ENCODE measurements at places on chromosomes 16 and 17. TPM values are rescaled to one million over a fixed set of nuclear protein-coding genes. Genes with fewer than 3 reads are reported as not detected.

EPOP gene
- total RNA-seq, result 2.4 TPM

TEKT1 gene
- total RNA-seq, result not detected

CCL16 gene
- not detected for total RNA-seq

FDXR gene
- total RNA-seq, result 21.9 TPM

CDH3 gene
- 91.2 TPM for total RNA-seq

CA5A gene
- total RNA-seq, result not detected

NUPR1 gene
- not detected for total RNA-seq

PSMC3IP gene
- 23.8 TPM for total RNA-seq

KRTAP4-16 gene
- total RNA-seq, result not detected

C16orf89 gene
- not detected for total RNA-seq

HAP1 gene
- 0.14 TPM for total RNA-seq

CCDC144A gene
- 0.22 TPM for total RNA-seq

CPHXL gene
- total RNA-seq, result not detected

CHST5 gene
- total RNA-seq, result not detected

C17orf78 gene
- total RNA-seq, result not detected

HOXB5 gene
- 2.8 TPM for total RNA-seq

DHRS7C gene
- total RNA-seq, result not detected

TBC1D3I gene
- not detected for total RNA-seq

NLK gene
- total RNA-seq, result 15.1 TPM

C16orf46 gene
- 0.22 TPM for total RNA-seq

COPZ2 gene
- total RNA-seq, result 2.6 TPM

TMEM106A gene
- total RNA-seq, result 3.2 TPM

CRLF3 gene
- total RNA-seq, result 13.8 TPM

NGFR gene
- 0.29 TPM for total RNA-seq

SLC16A6 gene
- 0.07 TPM for total RNA-seq

SPATA32 gene
- not detected for total RNA-seq

C17orf67 gene
- 0.43 TPM for total RNA-seq

TUBG2 gene
- total RNA-seq, result 14.2 TPM

NME4 gene
- total RNA-seq, result 82.3 TPM

SKAP1 gene
- total RNA-seq, result 11.4 TPM

FHOD1 gene
- total RNA-seq, result 16.4 TPM

EVPL gene
- 24.8 TPM for total RNA-seq

SUPT6H gene
- total RNA-seq, result 21.7 TPM

CCL5 gene
- total RNA-seq, result not detected

MED1 gene
- 14.6 TPM for total RNA-seq

CCDC102A gene
- 14.0 TPM for total RNA-seq

HAGHL gene
- total RNA-seq, result 16.3 TPM

RASL10B gene
- total RNA-seq, result 0.92 TPM

TERB1 gene
- total RNA-seq, result not detected

FOXF1 gene
- 0.12 TPM for total RNA-seq

ZNF205 gene
- 15.8 TPM for total RNA-seq

TP53TG3B gene
- not detected for total RNA-seq

ADAD2 gene
- total RNA-seq, result not detected

CALB2 gene
- total RNA-seq, result 0.12 TPM

KLHL10 gene
- total RNA-seq, result not detected

IL17C gene
- not detected for total RNA-seq

NMRAL1 gene
- 177 TPM for total RNA-seq

KCNJ12 gene
- 0.14 TPM for total RNA-seq

CFAP97D1 gene
- not detected for total RNA-seq

NME3 gene
- total RNA-seq, result 50.5 TPM

KCNH4 gene
- not detected for total RNA-seq
